ENCODE measurements at places on chromosomes 7 and 10.
A peak's percentile ranks its signal among the peaks of the same experiment; 100 is the strongest.

GRCh38 chr7:141649137-141649864 lies 52.7 kb downstream of the DENND11 start:
- DNase-seq = no peak

DNA sequence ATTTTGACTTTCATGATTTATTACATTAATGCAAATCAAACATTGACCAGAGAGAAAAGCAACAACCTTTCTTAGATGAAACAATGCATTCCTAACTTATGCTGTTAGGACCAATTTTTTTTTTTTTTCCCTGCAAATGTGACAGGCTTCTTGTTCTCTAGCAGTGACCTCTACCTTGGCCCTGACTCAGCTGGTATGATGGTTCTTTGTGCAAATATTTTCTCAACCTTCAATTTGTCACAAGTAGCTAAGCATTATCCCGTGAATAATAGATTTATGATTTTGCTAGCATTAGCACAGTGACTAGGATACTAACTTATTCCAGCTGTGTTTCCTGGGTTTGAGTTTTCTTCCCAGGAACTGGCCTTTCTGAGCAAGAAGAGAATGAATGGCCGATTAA lies 64.9 kb downstream of the PPP1R9A start:
- peak; percentile 32 for DNase-seq

GRCh38 chr7:26696161-26696560 lies 168.2 kb downstream of the SKAP2 start:
- no peak for DNase-seq

DNA sequence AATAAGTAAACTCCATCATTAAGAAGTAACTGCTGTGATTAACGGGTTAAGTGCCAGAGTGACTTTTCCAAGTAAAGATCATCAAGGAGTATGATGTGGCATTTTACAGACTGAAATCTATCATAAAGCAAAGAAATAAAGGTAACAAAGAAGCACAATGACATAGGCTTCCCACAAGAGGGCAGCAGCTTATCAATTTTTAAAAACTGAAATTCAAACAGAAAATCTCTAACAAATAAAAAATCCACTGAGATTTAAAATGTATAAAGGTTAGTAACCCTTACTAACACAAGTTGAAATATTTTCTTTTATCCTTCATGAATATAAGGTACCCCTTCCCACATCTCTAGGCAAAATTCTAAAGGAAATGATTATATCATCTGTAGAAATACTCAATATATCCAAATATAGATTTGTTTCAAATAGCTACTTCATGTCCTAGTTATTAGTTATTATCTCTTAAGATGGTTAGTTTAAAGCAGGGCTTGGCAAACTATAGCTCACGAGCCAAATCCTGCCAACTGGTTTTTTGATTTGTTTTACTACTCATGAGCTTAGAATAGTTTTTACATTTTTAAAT lies 29.2 kb downstream of the FAM3C start:
- DNase-seq = peak; percentile 30

- DNase-seq = no peak
These were observed 100.8 kb downstream of the ANLN start for GRCh38 chr7:36490419-36490830.

GRCh38 chr10:107160866-107161265 lies 3.6 kb downstream of the SORCS1 start:
- DNase-seq = no peak

DNA sequence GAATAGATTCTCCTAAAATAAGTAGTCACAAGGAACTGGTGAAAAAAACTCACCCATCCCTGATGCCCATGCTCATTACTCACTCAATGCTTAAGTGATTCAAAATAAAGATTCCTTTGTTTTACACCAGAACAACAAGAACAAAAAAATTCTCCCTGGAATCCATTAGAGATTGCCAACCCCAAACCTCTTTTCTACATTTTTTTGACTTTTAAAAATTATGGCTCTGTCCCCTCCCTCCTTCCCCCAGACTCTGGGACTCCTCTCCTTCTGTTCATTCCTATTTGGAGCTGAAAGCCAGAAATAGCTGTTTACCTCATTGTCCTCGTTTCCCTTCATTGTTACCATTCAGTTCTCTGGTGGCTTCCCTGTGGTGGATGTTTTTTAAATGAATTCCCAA lies 63.2 kb upstream of the FHIP2A start:
- no peak for DNase-seq

GRCh38 chr10:29249018-29249417 lies 39.9 kb upstream of the LYZL1 start:
- DNase-seq = no peak

- no peak for DNase-seq
These were observed 111.1 kb upstream of the NPY start for GRCh38 chr7:24172856-24173255.

DNA sequence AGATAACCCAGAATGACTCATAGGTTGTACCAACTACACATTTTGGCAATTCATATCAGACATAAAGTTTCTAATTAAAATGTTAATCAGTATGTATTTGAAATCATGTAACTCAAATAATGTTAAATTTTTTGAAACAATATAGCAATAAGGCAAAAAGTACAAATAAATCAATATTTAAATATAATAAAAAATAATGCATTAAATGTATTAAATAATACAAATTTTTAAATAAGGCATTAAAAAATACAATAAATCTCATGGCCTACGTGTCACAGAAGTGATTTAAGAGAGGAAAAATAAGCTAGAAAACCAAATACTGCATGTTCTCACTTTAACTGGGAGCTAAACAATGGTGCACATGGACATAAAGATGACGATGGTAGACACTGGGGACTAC lies 9.1 kb downstream of the PON2 start:
- no peak for DNase-seq

DNA sequence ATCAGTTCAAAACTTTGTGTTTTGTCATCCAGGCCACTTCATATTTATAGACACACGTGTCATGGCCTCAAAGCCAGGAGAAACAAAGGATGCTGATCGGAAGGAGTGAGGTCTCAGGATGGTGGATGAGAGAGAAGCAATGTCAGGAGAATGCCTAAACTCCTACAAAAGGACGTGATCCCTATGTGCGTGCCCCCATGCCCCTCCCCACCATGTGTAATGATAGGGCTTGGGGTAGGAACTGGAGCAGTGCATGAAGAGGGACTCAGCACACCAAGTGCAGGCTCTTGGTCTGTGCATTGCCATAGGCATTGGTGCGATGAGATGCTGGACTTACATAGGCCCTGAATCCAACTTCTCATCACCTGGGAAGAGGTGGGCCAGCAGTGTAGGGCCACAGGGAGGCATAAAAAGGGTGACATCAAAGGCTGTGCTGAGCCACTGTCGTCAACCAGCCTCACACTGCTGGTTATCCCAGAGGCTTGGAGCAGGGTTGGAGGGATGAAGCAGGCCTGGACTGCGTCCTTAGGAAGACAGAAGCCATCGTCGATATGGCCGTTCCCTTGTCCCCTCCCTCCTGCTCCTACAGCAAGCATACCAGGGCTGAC lies 46.9 kb upstream of the GDF10 start:
- DNase-seq = no peak

GRCh38 chr7:15782656-15783055 lies 96.2 kb upstream of the MEOX2 start:
- no peak for DNase-seq

DNA sequence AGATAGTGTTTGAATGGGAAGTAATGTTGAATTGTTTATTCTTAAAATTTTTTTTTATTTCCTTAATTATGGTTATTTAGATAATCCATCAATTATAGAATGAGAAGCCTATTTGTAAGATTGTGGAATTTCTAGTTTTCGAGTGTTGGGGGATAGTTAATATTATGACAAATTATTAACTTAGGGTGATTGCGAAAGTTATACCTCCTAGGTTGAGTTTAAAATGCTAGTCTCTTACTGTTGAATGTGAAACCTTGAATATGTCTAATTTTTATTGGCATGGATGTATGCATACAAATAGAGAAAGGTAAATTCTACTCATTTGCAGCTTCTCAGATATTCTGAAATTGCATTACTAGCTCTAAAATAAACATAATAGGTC lies 43.2 kb downstream of the BICC1 start:
- no peak for DNase-seq

- DNase-seq = no peak
These were observed 95.3 kb downstream of the SEC61G start for GRCh38 chr7:54663603-54664234.
